HEK293T (cell line): ENCODE measurements at places on chromosomes 13 and 19.

DNA sequence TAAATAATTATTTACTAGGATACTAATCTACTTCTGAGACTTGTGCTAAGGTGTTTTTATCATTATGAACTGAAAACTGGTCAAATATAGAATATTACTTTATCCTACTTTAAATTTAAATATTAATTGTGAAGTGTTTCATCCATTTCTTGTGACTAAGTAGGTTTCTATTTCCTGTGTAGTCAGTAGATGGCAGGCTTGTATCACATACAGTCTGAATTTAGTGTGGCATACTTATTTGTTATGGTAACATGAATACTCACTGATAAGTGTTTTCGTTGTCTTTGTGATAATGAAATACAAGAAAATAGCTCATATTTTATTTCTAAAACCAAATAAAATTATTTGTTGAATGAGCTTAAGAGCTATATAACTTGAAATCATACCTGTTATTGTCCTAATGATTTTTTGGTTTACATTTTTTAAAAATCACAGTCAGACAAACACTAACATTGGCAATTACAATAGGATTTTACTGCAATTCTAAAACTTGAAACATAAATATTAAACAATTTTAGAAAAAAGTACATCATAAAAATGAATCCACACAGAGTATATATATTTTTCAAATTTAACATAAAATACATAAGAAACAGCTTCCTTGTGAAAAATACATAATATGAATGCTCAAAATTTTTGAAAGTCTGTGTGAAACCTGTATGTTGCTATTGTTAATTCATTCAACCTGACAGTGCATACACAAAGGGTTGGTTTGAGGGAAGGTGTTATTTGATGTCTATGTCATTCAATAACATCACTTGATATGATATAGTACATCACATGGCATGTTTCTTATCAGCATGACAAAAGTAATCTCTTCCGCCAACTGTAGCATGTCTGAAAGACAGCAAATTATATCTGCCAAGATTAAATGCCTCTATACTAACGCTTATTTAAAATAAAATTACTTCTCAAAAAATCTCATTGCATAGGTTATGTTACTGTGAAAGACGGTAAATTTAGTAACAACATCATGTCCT, 904.8 kb upstream of the PCDH20 start:
- peak; percentile 73 for DNase-seq

DNA sequence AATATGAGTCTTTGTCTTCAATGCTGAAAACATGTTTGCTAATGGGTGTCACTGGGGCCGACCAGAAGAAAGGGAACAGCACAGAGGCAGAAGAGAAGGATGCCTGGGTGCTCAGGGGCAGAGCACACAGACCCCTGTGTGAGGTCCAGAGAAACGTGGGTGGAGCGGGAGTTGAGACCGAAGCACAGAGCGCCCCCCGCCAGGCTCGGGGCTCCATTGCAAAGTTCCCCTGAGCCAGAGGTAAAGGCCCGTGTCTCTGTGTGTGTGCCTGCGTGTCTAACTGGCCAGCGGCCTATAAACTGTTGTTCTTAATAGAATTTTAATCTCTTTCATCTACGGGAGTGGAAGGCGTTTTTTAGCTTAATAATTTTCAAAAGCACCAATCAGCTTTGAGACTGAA, 343.1 kb downstream of the TEX29 start:
- DNase-seq: no peak

GRCh38 chr13:112940236-112940635, 28.8 kb upstream of the MCF2L start:
- DNase-seq: no peak

DNA sequence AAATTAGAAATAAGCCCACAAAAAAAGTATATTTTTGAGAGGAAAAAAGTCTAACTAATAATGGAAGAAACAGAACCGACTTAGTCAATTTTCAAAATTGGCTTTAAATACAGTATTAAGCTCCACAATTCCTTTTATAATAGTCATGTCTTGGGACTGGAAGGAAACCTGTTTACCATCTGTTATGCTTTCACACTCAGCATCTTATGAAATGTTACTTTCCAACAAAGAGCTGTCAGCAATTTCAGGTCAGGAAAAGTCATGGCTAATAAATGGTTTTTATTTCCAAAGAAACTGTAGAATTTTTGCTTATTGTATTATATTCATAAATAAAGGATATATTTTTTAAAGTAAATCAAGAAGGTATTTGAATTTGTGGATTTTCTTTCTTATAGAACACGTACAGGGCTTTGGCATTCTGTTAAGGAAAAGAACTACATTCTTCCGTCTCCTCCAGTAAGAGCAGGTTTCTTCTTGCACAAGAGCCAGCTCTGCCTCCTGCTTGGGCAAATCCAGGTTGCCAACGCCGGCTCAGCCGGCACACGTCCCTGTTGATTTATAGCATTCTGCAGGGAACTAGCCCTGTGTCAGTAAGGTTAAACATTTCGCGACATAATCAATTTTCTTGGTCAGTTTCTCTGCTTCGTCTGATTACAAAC, 52.9 kb upstream of the GPR12 start:
- DNase-seq: no peak

- DNase-seq: no peak
Measured at GRCh38 chr13:112754281-112755025, 64.6 kb downstream of the ATP11A start.

DNA sequence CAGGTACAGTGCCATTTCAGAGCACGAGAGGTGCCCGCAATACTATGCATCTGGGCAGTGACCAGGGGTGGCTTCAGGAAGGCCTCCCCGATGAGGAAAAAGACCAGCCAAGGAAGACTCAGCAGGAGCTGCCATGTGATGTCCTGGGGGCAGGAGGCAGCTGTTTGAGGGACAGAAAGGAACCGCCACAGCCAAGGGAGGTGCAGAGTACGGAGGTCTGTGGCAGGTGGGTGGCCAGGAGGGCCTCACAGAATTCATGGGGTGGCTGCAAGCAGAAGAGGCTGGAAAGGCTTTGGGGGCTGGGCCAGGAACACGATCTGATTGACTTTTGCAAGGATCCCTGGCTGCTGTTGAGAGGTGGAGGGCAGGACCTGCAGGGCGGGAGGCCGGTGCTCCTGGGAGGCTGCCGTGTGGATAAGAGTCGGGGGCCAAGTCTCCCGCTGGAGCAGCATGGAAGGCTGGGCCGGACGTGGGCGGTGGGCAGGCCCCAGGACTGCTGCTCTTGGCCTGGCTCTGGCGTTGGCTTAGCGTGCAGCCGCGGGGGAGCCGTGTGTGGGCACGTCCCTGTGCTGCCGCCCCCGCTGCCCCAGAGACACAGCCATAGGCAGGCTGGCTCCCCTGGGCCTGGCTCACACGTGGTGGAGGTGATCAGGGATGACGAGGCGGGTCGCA, 29.1 kb downstream of the CEBPA start:
- DNase-seq: no peak

GRCh38 chr13:76703621-76704288, 182.4 kb downstream of the KCTD12 start:
- DNase-seq: no peak

- DNase-seq: peak; percentile 80
Measured at GRCh38 chr19:5536337-5536894, 31.3 kb downstream of the TINCR start.

DNA sequence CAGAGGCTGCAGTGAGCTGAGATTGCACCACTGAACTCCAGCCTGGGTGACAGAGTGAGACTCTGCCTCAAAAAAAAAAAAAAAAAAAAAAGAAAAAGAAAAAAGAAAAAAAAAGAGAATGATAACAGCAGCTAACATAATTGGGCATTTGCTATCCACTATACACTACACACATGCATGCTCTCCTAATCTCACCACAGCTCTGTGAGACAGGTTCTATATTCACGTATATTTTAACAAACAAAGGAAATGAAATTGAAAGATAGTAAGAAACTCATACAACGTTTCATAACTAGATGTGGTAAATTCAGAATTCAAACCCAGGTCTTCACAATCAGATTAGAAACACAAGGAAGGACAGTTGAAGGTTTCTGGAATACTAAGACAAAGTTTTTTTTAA, 265.7 kb downstream of the DIAPH3 start:
- no peak for DNase-seq

DNA sequence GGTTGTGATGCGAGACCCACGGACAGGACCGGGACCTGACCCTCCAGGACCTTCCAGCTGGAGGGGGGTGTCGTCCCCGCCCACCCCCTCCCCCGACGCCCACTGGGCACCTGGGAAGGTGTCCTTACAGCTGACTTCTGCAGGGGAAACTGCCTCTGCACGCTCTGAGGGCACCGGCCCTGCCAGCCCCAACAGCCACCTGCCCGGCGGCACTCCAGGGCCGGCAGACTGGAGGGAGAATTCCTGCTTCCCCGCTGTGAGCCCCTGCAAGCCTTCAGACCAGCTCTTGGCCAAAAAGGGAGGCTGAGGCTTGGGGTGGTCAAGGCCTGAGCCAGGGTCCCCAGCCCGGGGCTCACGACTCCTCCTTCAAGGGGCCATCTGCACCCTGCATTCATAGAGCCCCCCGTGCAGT, 1.2 kb downstream of the CNN2 start:
- DNase-seq: no peak
